ENCODE measurements at places on chromosomes 2 and 18.

GRCh38 chr2:169038338-169038757 is 7.2 kb upstream of the ABCB11 start:
- no peak for DNase-seq

- peak; percentile 23 for DNase-seq
These were observed 368.7 kb upstream of the ID2 start for GRCh38 chr2:8312861-8313830.

- DNase-seq = no peak
These were observed 27.0 kb downstream of the IRS1 start for GRCh38 chr2:226772389-226773179.

GRCh38 chr2:184589261-184589660 is 9.1 kb upstream of the ZNF804A start:
- DNase-seq = no peak

DNA sequence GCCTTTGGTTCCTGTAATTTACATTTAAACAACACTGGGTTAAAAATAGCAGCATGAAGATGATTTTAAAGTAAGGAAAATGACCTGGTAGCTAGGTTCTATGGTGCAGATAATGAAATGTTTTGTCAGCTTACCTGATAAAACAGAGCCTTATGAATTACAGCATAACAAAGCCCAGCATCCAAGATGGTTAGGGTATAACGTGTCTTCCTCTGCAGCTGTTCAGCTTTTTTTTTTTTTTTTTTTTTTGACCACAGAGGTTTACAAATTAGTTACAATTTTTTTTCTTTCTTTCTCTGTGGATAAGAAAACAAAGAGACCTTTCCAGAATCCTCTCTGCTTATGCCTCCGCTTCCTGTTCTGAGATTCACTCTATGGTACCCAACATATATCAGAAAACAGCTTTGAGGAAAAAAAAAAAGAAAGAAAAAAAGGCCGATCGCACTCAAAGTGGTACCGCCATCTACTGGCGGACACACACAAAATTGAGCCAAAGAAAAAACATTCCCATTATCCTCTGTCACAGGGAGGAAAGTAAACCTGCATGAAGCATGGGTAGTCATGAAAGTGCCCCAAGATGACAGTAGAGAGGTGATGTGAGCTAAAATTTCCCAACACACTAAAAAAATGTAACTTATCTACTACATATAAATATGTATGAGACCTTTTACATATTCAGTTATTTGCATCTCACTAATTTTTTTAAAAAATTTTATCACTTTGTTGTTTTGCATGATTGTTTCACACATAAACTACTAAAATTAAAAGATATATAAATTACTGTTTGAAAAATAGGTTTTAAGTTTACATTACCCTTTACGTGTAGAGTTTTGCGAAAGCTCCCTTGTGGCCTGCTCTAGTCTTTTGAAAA is at the start of gene SCN3A:
Gene SCN3A, minus strand, starts transcription at position 362 of the 871 bp plus-strand sequence. CDS start 27,656 bp downstream, outside the sequence.
- DNase-seq = peak; percentile 23

DNA sequence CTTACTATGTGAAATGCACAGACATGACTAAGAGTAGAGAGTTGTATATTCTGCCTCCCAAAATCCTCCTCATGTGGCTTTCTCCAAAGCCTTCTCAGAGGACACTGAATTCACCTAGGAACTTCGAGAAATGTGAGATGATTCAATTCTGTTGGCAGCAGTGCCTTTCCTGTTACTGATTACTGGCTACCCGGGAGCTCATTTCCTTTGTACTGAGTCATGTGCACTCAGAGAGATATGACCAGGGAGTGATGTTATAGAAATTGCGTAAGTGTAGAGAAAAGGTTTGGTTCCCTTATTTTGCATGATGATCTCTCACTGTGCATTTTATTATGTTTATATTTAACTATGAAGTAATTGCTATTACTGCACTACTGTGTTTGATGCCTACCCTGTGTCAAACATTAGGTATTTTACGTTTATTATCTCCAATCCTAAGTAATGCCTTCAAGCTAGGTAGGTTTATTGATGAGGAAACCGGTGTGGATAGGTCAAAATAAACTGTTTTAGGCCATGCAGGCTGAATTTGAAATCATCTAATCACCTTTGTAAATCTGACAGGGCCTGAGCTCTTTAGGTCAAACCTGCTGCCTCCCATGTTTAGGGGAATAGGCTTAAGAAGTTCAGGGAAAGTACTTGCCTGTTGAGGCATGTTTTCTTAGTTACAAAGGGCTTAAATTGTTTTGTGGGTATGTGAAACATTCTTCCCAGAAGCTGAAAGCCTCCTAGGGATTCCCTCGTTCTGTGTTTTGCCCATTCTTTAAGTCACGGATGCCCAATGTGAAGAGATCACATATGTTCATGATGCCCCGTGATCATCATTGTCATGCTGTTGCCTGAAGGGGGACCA is 86.8 kb downstream of the FMNL2 start:
- no peak for DNase-seq

DNA sequence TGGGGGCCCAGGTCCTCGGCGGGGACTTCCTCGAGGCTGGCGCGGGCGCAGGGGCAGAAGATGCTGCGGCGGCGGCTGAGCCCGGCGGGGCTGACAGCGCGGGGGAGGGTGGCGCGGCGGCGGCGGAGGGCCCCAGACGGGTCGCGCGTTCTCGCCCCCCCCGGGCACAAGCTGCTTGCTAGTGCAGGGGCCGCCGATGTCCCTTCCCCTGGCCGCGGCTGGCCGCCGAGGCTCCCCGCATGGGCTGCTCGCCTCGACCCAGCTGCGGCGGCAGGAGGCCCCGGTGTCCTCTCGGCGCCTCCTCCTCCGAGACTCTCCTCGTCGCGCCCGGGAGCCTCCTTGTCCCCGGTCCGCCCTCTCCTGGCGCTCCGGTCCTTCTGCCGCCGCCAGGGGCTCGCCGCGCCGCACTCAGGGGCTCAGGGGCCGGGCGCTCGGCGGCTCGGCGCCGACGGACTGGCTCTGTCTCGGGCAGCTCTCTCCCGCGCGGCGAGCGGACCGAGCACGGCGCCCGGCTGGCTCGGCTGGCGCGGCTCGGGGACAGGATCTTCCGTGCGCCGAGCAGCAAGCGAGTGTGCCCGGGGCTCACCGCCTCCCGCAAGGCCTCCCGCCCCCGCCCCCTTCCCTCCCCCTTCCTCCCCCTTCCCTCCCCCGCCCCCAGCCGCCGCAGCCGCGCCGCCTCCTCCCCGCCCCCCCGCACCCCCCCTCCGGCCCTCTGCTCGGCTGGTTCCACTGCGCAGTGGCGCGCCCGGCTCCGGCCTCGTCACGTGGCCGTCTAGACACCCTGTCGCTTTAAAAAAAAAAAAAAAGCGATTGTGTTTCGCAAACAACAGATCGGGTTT is 902 bp upstream of the SMAD7 start:
- peak; percentile 75 for DNase-seq

Measured in stimulated activated CD8-positive, alpha-beta memory T cell treated with anti-CD3 and anti-CD28 coated beads, Interleukin-4, amount 100 ng/mL, for 48 hours (primary cell).